ENCODE measurements at places on chromosomes 5 and 9.

GRCh38 chr9:99050924-99051323 is 54.0 kb upstream of the TGFBR1 start:
- no peak for DNase-seq

- no peak for DNase-seq
These were observed 244.5 kb downstream of the EFNA5 start for GRCh38 chr5:107426209-107426608.

GRCh38 chr5:6729386-6730310 is 16.4 kb downstream of the TENT4A start:
- peak; percentile 57 for DNase-seq

- peak; percentile 26 for DNase-seq
These were observed 118.4 kb downstream of the ARHGAP26 start for GRCh38 chr5:142888469-142889085.

GRCh38 chr9:36323926-36324325 is 65.7 kb upstream of the GNE start:
- DNase-seq: peak; percentile 39

- DNase-seq: no peak
These were observed 172.5 kb downstream of the RAB3C start for GRCh38 chr5:58755397-58755796.

- no peak for DNase-seq
These were observed 398.6 kb downstream of the PSAT1 start for GRCh38 chr9:78695519-78695918.

- DNase-seq: no peak
These were observed 167.7 kb upstream of the RASA1 start for GRCh38 chr5:87099968-87100367.

DNA sequence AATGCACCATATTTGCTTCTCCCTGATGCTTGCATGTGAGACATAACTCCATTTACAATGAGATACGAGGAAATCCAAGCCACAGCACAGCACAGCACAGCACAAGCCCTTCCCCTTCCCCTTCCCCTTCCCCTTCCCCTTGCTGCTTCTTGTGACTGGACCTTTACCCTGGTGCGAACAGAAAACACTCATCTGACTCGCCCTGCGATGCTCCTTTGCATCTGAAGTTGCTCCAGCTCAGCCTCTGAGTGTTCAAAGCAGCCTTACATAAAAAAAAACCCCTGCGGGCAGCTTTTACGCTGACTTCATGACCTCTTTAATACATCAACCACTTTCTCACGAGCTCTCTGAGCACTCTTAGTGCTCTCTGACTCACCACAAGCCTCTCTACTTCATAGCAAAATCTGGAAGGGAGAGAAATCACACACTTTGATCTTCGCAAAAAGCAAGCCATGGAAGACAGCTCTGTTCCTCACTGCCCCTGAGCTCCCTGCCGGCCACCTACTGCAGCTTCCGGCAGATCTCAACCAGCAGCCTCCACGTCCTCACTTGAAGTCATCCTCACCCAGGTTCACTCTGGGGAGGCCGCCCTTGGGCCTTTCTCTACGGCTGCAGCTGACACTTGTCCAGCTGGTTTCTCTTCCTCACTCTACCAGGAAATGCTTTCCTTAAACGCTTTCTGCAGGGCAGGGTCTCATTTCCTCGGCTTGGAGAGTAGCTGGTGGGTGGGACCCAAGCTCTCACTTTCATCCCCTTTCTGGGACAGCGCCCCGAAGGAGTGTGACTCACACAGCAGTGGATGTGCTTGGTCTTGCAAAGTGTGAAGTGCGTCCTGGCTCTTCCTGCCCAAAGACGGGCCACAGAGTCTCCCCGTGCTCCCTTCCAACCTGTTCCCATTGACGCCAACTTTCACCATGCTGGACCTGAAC is 5.3 kb downstream of the SLC34A1 start:
- DNase-seq: peak; percentile 83

DNA sequence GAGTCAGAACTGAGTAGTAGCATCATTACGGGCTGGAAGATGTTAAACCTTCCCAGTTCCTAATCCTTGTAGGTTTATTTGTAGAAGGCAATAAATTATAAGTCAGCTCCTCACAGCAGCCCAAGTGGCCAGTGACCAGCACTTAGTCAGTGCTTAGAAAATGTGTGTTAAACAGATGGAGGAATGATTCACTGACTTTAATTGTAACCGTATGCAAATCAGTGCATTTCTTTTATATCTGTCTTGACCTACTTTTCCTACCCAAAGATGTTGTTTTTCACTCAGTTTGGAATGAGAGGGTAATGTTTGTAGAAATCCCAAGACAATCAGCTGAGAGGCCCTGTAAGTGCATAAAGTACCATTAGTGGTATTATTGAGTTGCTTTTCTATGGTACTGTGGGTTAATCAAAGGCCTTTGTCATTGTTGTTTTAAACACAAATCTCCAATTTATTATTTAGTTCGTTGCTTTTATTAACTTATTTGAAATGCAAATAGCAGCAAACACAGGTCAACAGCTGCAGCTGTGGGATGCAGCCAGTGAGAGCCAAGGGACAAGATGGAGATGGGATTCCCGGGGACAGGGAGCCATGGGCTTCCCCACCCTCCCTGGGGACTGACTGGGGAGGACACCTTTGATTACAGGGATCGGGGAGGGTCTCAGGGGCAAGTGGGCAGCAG is 49.8 kb downstream of the MAP1B start:
- no peak for DNase-seq

GRCh38 chr5:176695073-176695472 is 47.8 kb downstream of the TSPAN17 start:
- DNase-seq: no peak

DNA sequence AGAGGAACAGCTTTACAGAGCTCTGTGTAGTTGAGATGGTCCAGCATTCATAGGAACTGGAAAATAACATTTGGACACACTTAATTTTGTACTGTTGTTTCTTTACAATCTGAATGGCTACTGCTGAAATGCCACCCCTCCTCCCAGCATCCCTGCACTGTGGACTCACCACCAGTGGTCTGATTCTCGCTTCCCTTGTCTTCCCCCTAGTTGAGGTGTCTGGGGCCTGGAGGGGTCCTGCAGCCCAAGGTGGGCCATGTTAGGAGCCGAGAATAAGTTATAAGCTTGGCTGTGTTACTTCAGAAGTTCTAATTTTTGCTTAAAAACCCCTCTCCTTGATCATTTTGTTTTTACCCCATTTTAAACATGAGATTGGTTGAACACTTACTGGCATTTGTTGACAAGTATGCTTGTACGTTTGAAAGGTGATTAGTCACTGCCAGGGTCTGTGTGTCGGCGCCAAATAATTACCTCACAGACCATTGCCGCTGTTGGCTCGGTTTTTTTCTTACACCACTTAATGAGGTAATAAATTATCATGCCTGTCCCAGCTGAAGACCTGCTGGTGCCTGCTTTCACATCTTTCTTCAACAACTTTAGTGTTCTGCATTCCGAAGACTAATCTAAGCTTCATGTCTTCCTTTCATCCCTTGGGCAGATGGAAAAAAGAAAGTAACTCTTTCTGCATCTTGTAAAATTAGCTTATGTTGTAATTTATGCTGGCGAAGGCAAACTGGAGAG is 65.8 kb downstream of the MCCC2 start:
- DNase-seq: no peak

DNA sequence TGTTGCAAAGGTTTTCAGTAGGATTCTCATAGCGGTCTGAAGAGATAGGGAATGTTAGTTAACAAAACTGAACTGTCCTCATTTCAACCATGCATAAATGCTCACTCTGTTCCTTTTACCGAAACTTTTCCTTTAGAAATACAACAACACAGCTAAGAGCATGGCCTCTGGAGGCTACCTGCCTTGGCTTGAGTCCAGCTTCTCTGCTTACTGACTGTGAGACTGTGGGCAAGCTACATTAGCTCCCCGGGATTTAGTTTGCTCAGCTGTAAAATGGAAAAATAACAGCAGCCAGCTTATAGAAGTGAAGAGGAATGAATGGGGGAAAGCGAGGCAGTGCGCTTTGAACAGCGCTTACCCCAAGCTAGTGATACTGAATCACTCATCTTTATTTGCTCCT is 507.9 kb upstream of the DAP start:
- DNase-seq: no peak

DNA sequence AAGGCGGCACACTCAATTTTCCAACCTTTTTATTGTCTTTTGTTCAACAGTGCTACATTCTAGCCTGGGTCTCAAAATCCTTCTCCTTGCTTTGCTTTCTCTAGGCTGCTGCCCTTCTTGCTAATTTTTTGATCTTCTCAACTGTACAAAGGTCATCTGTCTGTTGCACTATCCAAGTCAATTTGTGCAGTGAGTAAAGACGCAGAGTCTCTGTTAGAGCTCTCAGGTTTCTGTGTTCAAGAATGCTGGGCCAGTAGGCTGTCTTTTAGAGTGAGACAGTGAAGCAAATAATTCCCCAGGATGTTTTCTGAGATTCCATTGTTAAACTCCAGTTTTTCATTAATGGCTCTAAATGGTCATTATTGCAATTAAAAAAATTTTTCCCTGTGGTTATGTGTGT is 255.7 kb upstream of the ACTBL2 start:
- no peak for DNase-seq

DNA sequence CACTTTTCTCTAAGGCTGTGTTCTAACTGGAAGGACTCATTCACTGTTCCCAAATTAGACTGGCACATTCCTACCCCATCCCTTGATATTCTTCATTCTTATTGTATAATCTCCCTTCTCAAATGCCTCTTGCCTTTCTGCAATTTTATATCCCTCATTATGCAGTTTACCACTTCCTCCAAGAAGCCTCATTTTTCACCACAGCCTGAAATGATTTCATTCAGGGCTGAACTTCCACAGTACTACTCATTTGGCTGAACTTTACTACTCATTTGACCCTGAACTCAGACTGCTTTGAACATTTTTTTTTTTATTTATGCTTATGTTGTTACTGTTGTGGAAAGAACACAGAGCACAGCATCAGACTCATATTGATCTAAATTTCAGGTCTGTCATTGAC is 32.7 kb downstream of the GRIA1 start:
- DNase-seq: no peak

DNA sequence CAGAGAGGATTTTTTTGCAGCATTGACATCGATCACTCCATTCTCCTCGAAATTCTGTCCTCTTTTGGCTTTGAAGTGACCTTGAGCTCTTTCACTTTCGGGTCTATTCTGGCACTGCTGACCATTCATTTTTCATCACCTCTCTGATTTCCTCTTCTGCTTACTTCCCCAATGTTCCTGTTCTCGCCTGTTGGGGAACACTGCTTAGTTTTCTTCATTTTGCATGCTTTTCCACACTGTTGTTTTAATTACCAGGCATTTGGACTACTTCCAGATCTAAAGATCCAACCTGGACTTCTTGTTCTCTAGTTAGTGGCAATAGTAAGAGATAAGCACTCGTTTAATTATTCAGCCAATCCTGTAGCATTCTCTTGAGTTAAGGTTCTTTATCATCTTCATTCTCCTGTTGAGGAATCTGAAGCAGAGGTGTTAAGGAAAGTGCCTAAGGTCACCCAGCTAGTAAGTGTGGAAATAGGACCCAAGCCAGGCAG is 53.4 kb downstream of the MAN2A1 start:
- no peak for DNase-seq

- no peak for DNase-seq
These were observed 101.4 kb upstream of the MPDZ start for GRCh38 chr9:13380903-13381302.

DNA sequence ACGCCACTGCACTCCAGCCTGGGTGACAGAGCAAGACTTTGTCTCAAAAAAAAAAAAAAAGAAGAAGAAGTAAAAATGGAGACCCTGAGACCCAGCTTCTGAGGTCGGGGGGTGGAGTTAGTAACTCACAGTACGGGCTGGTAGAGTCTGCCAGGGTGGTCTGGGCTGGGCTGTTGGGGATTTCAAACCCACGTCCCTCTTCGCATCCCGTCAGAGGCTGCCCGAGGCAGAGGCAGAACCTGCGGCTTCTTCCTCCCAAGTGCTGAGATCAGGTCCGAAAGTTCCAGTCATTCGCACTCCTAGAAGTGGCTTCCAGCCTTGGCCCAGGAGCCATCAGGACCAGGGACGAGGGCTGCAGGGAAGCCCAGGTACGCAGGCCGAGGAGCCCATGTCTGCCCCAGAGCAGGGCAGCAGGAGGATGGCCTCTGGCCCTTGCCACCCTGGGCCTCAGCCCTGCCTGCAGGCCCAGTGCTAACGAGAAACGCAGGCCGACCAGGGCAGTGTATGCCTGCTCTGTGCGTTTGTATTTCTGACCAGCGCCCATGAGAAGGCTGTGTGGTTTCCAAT is 9.9 kb upstream of the SLC2A6 start:
- DNase-seq: no peak

DNA sequence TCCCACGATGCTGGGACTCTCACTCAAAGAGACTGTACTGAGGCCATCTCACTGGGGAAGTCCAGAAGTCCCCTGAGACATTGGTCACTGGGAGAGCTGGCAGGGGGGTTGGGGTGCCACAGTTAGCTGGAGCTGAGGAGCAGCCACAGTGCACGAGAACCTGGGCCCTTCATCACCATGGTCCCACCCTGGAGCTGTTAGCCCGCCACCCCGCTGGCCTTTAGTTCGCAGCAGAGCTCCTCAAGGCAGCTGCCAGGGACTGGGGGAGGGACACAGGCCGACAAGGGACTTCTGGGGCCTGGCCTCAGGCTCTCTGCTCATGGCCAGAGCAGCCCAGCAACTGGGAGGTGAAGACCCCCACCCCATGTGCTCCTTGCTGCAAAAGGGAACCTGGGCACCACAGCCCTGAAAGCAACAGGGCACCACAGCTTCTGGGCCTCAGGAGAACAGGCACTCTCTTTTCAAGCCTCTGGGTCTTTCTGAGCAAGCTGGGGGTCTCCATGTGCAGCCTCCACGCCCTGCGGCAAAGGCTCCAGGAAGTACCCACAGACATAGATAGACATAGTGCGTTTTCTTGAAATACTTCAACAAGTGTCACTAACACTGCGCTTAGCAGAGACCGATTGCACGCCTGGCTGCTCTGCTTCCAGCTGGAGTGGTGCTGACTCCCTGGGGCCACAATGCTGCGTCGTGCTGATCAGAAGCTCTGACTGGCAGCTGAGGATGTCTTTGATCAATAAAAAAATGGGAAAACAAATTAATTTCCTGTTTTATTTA is 46.0 kb downstream of the VAV2 start:
- DNase-seq: no peak

DNA sequence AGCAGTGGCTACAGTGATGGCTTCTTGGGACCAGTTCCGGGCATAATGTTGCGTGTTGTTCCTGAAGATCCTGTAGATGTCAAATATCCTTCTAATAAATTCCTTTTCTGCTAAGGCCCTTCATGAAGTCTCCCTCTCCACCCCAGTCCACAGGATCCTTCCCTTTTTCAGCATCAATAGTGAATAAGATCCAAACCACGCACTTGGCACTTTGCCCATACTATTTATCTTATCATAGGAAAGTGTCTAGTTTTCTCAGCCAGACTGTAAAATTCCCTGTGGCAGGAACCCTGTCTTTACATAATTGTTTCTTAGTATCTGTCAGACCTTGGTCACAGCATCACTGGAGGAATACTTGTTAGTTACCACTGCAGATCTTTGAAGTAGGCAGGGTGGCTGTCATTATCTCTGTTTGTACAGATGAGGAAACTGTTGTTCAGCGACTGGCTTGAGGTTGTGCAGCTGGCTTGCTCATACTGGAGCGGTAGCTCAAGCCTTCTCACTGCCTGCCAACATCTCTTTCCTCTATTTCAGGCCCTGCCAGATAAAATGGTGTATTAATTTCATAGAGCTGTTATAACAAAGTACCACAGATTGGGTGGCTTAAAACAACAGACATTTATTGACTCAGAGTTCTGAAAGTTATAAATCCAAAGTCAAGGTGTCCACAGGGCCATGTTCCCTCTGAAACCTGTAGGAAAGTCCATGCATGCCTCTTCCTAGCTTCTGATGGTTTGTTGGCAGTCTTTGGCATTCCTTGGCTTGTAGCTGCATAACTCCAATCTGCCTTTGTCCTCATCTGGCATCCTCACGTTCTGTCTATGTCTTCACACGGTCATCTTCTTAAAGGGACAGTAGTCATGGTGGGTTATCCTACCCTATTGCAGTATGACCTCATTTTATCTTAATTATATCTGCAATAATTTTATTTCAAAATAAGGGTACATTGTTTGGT is 33.5 kb upstream of the APC start:
- no peak for DNase-seq
